ENCODE measurements at places on chromosomes 3 and 15.

GRCh38 chr3:108406661-108407206, 103.7 kb downstream of the MYH15 start:
- DNase-seq: no peak

DNA sequence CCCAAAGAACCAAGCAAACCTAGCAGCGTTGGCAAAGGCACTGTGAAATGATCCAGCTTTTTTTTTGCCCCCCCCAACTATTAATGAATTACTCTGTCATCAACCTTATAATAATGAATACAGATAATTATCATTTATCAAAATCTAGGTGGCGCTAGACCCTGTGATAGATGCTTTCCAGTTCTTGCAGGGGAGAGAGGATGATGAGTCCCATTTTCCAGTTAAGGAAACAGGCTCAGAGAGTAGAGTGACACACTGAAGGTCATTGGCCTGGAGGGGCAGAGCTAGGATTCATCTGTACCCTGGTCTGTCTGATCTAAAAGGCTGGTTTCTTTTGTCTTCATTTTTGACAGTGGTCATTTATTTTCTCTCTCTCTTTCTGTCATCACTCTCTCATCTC, 5.0 kb downstream of the ACOX2 start:
- no peak for DNase-seq

DNA sequence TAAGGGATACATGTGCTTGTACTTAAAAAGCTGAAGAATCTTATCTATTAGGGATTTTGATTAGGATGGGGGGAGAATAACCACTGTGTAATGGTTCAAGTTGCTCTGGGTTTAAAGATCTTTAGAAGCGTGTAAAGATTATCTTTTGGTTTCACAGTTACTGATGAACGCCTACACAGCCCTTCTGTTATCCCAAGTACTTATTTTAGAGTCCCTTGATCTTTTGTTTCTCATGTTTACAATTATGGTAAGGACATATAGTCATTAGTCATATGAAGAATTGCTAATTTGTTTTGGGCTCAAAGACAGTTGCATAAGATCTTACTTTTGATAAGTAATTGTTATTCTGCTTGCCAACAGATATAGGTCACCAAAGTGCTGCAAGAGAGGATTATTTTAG, 160.1 kb downstream of the PLCL2 start:
- no peak for DNase-seq

DNA sequence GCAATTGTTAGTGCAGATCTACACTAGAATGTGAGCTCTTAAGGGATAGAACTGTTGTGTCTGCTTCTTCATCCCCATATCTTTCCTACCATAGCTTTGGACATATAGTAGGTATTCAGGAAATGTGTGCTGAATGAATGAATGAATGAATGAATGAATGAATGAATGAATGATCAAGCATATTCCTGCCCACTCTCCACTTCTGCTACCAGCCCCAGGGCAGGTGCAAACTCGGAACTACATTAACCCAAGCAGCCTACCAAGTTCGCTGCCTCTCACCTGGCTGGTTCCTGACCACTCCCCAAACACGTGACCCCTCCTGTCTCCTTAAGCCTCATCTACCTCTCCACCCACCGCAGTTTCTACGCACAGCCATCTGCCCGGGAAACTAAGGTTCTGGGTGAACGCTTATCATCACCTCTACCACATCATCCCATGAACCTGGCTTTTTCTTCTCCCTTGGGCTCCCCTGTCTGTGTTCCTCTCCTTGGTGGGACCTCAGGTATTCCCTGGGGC, 26.8 kb downstream of the PAQR5 start:
- no peak for DNase-seq

DNA sequence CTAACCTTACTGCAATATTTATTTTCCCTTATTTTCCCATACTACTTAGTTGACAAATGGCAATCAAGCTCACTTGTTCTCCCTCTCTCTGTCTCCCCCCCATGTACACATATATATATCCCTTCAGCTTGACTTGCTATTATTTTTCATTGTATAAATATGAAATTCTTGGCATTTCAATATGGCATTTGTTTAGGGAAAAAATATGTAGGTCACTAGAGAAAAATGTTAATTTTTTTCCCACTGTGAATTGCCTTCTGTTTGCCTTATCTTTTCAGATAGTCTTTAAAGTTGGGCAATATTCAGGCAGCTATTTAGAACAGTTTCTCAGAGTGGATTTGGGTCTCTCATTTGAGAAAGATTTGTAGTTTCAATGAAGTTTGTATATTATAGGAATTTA, 62.8 kb upstream of the UTS2B start:
- DNase-seq: no peak

DNA sequence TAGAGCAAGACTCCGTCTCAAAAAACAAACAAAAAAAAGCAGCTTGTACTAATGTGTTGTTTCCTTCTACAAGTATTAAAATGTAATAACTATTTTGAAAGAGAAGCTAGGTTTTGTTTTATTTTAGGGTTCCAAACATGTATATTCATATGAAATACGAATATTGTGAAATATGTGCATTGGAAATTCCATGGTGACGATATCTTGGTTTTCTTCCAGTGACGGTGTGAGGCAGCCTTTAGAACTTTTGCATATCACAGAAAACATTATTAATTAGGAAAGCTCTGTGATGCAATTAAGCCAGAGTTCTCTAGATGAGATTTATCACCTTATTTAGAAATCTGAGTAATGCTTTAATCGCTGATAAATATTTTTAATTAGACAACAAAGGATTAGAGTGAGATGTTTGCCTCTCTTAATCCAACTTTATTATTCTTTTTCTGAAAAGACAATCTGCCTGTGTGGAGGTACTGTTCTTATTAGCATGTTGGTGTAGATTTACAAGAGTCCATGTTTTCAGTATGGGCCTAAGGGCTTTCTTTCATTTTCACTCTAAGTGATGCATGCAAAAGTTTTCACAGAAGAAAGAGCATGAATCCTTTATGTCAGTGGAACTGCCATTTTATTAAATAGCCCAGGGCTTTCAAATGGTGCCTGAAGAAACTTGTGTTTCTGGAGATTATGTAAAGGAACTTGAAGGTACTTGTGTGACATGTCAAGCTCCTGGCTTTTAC, 37.7 kb upstream of the SAMMSON start:
- DNase-seq: no peak

GRCh38 chr15:94327356-94327936, 96.1 kb downstream of the MCTP2 start:
- no peak for DNase-seq

GRCh38 chr3:8561370-8561769, 59.7 kb downstream of the LMCD1 start:
- no peak for DNase-seq

DNA sequence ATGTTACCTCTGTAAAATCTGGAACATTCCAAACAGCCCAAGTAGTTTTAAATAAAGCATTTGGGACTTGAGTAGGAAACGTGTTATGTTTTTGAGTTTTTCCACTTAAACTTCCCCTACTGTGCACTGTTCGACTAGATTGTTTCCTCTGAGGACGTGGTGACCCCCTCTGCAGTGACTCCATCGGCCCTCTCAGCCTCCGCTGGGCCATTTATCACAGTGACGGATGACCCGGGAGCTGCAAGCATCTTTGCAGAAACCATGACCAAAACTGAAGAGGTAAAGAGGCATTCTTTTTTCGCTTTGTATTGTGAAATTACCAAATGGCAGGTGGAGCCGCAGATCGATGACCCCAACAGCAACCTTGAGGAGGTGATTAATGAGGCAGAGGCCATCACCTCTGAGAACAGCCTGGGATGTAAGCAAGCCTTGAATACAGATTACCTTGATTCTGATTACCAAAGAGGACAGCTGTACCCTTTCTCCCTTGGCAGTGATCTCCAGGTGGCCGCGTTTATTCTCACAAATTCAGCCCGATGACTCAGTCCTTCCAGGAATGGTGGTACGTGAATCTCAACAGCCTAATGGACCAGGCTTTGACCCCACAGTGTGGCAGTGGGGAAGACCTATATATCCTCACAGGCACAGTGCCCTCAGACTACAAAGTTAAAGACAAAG, 79.1 kb upstream of the FAN1 start:
- no peak for DNase-seq

- DNase-seq: no peak
Measured at GRCh38 chr3:18030371-18030870, 288.0 kb upstream of the TBC1D5 start.

GRCh38 chr3:107450254-107450893, 72.4 kb upstream of the BBX start:
- DNase-seq: no peak

- peak; percentile 99 for DNase-seq
Measured at GRCh38 chr15:82540055-82540983, at the start of gene RPS17. RPS17 (minus strand) TSS chr15:82540457; CDS start chr15:82540428, 29 bp downstream.

DNA sequence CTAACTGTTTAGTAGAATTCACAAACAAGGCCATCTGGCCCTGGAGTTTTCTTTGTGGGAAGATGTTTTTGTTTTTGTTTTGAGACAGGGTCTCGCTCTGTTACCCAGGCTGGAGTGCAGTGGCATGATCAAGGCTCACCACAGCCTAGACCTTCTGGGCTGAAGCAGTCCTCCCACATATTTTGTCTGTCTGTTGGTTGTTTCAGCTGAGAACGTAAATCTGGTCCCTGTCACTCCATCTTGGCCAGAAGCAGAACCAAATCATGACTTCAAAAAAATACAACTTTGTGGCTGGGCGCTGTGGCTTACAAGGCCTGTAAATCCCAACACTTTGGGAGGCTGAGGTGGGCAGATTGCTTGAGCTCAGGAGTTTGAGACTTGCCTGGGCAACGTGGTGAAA, 27.1 kb downstream of the MRAS start:
- no peak for DNase-seq

- no peak for DNase-seq
Measured at GRCh38 chr3:126021702-126022101, 52.7 kb downstream of the ROPN1B start.

- DNase-seq: no peak
Measured at GRCh38 chr15:84582583-84583157, 18.1 kb upstream of the ZSCAN2 start.

DNA sequence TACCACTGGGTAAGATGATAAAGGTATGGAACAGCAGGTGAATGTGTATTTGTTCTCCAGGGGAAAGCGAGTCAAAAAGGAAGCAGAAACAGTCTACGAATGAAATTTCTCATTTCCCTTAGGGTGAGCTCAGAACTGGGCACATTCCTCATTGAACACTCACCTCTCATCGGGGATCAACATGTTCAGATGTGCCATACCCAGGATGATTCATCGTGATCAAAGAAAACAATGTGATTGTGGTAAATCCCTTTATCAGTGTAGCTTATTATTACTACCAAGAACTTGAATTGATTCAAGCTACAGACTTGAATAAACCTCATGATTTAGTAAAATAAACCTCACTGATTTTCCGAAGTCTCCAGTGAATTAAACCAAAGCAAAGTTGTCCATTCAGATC, 72.1 kb downstream of the GJD2 start:
- DNase-seq: no peak

DNA sequence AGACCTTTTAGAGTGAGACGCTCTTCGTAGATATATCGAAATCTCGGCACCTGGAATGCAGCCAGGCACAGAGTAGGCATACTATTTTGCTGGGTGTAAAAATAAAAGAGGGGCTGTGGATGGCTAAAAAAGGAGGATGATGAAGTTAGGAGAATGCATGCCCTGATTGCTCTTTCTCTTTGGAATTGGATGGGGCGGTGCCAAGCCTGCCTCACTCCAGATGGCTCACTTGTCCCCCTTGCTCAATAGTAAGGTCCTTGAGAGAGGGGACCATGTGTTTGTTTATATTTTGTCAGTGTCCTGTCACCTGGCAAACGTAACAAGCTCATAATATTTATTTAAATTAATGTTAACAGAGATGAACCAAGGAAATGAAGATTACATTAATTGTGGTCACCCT, 33.0 kb downstream of the SNRK start:
- DNase-seq: no peak

DNA sequence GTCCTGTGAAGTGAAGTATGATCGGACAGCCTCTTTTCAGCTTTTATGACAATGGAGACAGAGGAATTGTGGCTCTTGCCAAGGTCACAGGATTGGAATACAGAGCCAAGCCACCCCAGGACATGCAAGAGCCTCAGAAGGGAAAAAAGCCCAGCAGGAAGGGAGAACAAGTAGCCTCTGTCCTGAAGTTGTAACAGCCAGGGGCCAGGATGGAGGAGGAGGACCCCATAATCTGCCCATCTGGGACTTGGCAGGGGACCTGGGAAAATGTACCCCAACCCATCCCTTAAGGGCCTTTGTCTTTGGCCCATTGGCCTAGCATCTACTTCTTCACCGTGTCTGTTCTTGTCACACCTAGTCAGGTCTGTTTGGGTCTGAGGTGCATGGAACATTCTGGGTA, 60.4 kb upstream of the POLG start:
- DNase-seq: no peak

DNA sequence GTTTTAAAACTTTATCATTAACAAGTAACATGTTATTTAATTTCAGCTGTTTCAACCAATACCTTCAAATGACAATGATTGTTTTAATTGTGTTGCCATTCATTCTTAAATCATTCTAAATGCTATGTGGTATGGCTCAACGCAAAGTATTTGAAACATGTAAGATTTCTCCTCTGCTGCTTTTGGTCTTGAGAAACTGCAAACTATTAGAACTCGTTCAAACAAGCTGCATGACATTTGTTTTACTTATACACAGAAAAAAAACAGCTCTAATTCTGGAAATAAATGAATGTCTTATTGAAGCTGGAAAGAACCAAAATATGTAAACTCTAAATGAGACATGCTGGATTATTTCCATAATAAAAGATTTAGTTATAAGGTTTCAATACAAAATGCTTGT, 29.3 kb downstream of the FBN1 start:
- no peak for DNase-seq

- DNase-seq: no peak
Measured at GRCh38 chr3:177820683-177821316, 623.5 kb upstream of the TBL1XR1 start.

DNA sequence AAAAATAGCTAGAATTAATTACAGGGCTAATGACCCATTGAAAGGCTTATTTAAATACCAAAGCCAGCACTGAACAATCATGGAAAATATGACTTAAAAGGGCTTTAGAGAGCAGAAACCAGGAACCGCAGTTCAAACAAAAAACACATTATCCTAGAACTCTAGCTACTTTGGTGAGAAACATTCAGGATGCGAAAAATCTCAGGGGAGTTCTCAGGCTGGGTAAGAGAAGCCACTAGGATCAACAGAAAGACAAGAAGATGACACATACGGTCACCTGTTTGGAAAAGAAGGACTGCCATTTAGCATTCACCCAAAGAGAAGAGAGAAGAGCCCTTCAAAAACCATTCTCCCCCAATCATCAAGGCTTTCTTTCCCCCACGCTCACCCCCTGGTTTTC, 75.6 kb upstream of the ICE2 start:
- DNase-seq: no peak

DNA sequence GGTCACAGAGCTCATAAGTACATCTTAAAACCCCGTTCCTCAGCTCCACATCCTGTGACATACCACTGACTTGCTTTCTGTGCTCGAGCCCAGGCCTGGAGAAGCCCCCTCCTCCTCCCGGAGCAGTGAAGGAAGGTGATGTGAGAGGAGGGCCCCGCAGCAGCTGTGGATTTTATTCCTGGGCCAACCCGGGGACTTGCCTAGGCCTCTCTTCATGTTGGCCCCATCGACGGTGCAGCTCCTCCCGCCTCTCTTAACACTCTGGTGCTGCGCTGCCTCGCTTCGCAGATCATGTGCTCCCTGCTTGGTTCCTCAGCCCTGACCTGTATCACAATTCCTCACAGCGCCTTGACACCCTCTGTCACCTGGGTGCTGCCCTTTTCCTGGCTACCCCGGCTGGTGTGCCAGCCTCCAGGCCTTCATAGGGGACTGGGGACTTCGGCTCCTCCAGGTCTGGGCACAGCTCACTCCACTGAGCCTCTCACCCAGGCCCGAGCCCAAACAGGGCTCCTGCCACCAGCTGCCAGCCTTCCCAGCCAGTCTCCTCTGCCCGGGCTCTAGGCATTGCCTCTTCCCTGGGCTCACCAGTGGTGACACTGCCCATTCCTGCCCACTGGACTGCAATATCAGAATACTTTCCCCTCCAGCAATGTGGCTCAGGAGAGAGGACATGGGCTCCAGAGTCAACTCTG, 21.5 kb downstream of the MAGEF1 start:
- no peak for DNase-seq
